Stimulated activated CD8-positive, alpha-beta memory T cell treated with anti-CD3 and anti-CD28 coated beads, Interleukin-4, amount 100 ng/mL, for 4 hours (primary cell): ENCODE measurements at places on chromosomes 4 and X.

DNA sequence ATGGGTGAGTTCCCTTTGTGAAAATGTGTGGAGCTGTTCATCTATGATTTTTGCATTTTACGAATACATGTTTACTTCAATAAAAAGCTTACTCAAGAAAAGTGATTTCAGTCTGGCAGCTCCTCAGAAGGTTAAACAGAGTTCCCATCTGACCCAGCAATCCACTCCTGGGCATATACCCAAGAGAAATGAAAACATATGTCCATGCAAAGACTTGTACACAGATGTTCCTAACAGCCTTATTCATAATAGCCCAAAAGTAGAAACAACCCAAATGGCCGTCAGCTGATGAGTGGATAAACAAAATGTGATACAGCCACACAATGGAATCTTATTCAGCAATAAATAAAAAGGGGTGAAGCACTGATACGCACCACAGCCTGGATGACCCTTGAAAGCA lies 20.8 kb downstream of the CLCN4 start:
- DNase-seq, result no peak

DNA sequence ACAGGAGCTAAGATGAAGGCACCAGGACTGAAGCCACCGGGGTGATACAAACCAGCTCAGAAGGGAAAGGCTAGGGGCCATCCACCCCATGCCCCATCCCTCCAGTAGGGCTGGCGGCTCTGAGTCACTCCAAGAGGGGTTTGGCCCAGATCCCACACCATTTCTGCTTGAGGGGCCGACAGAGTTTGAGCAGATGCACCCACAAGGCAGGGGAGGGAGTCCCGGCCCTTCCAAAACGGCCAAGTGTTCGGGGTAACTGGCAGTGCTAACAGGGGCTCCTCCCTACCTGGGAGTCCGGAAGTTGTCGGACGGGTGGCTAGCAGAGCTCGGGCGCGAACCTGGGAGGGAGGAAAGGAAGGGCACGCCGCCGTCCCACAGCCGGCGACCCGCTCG lies 412 bp downstream of the SLC10A3 start:
- DNase-seq, result no peak

GRCh38 chr4:84887824-84888223 lies 78.7 kb downstream of the WDFY3 start:
- DNase-seq, result no peak

- no peak for DNase-seq
Measured at GRCh38 chr4:103100691-103101090, 1.1 kb upstream of the BDH2 start.

GRCh38 chr4:25100021-25100555 lies 60.2 kb downstream of the SEPSECS start:
- DNase-seq, result no peak

- DNase-seq, result no peak
Measured at GRCh38 chr4:152382057-152382785, 153.7 kb downstream of the FBXW7 start.

GRCh38 chr4:99381588-99382175 lies 29.1 kb upstream of the ADH1C start:
- DNase-seq, result no peak

- DNase-seq, result no peak
Measured at GRCh38 chr4:69748173-69748572, 12.2 kb downstream of the SULT1B1 start.

DNA sequence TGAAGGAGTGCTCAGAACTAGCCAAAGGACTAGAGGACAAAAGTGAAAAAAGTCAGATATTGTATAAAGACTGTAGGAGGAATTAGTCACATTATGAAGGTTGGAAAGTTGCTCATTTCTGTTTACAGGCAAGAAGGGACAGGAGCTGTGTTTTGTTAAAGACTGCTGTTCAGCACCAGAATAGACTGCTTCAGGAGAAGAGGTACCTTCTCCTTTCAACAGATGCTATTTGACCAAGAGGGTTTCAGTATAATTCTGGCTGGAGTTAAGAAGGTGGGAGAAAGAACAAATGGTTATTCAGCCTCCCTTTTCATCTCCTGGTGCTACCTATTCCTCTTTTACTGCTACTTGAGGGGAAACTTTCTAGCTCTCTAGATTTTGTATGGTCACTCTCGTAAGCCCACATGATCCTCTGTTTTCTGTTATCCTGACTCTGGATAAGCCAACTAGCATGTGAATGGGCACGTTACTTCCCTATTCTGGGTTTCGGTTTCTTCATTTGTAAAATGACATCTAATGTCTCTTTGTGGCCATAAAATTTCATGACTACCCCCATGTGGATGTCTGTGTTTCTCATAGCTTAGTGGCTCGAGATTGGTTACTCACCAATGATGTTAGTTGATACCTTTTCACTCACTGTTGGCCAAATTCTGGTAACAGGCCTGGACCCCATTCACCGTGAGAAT lies 68.9 kb downstream of the SH2D1A start:
- DNase-seq, result no peak

GRCh38 chrX:37487271-37487670 lies 84.2 kb upstream of the LANCL3 start:
- DNase-seq, result no peak

DNA sequence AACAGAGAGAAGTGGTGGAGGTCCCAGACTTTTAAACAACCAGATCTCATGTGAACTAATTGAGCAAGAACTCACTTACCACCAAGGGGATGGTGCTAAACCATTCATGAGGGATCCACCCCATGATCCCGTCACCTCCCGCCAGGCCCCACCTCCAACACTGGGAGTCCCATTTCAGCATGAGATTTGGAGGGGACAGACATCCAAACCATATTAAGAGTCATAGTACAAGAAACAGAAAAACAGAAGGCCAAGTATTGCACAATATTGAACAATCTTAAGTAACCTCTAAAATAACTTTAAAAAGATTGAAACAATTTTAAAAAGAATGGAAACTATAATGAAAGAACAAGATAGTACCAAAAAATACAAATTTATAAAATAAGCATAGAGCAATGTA lies 110.0 kb downstream of the CBR4 start:
- DNase-seq, result no peak

DNA sequence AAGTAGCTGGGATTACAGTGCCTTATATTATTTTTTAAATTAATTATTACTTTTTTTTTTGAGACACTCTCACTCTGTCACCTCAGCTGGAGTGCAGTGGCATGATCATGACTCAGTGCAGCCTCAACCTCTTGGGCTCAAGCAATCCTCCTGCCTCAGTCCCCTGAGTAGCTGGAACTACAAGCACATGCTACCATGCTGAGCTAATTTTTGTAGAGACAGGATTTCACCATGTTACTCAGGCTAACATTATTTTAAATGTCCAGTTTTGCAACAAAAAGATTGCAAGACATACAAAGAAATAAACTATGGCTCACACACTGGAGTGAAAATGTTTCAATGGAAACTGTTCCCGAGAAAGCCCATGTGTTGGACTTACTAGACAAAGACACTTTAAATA lies 59.2 kb downstream of the MND1 start:
- DNase-seq, result no peak

DNA sequence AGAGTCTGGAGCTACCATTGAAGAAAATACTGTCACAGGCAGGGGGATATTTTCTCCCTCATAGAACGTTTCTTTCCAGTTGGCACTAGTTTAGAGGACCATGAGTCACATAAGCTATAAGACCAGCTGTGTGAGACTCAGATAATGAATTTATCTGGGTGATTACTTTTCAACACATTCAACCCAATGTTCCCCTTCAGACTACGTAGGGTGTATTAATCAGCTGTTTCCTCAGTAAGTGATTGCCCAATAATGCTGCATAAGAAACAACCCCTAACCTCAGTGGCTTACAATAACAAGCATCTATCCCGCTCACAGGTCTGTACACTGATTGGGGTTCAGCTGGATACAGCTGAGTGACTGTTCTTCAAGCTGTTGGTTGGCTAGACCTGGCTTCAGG lies 38.1 kb downstream of the CBLL2 start:
- no peak for DNase-seq

- no peak for DNase-seq
Measured at GRCh38 chr4:64712590-64712989, 303.3 kb upstream of the TECRL start.

DNA sequence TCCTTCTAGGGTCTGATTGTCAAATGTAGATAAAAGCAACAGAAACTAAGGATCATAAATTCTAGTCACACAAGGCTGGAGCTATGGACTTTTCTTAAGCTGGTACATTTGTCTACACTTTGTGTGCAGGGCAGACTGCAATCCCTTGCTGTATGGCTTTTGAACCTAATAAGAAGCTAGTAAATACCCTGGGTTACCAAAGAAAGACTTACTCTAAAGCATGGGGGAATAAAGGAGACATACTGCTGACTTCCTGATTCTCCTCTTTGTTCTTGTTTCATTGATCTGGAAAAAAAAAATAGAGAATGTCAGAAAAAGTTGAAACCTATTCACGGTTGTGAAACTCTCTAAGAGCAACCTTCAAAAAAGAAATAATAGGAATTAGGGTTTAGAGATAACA lies 216.6 kb upstream of the TLL1 start:
- DNase-seq, result no peak

- no peak for DNase-seq
Measured at GRCh38 chr4:85544751-85545150, 69.8 kb downstream of the ARHGAP24 start.

- DNase-seq, result no peak
Measured at GRCh38 chr4:120753854-120754253, 168.7 kb downstream of the PRDM5 start.

DNA sequence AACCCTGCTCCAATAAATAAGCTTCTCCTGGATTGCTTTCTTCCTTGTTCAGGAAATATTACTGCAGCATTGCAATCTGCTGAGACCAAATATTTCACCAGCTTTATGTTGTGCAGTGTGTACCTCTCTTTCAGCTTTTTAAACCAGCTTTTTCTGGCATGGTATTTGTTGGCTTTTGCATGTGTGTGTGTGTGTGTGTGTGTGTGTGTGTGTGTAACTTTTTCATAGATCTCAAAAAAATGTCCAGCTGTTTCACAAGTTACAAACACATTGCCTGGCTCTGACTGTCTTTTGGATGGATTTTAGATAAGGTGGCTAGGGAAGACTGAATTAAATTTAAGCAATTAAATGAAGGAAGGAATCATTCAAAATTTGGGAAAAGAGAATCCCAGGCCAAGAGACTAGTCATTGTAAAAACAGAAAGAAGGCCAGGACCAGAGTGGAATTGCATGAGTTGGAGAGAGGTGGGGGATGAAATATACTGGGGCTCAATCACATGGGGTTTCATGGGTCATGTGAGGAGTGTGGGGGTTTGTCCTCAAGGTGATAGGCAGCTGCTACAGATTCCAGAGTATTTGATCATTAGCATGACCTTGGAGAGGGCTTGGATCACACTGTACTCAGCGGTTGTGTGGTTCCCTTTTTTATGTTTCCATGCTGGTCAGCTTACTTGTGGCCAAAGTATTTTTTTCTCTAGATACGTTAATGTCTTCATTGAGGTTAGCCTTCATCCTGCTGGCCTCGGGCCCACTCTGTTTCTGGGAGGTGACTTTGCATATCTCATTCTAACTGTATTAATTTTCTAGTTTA lies 357.7 kb upstream of the BOD1L1 start:
- DNase-seq, result no peak

DNA sequence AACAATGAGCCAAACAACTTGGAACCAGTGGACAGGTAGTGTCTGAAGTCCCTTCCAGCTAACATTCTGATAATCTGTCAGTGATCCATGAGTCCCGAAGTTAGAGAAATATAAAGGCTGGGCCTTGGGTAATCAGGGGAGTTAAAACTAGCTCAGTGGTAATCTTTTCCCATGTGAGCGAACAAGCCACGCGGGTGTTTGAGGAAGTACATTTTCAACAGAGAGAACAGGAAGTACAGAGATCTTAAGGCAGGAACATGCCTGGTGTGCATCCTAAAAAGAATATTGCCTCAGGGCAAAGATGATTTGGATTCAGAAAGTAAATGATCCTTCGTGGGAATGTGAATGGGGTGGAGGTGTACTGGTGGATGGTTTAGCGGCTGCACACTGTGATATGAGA lies 42.9 kb downstream of the FNIP2 start:
- no peak for DNase-seq

- no peak for DNase-seq
Measured at GRCh38 chr4:94298725-94299252, 43.8 kb downstream of the HPGDS start.

- DNase-seq, result no peak
Measured at GRCh38 chrX:108114541-108114940, 23.0 kb downstream of the ATG4A start.

DNA sequence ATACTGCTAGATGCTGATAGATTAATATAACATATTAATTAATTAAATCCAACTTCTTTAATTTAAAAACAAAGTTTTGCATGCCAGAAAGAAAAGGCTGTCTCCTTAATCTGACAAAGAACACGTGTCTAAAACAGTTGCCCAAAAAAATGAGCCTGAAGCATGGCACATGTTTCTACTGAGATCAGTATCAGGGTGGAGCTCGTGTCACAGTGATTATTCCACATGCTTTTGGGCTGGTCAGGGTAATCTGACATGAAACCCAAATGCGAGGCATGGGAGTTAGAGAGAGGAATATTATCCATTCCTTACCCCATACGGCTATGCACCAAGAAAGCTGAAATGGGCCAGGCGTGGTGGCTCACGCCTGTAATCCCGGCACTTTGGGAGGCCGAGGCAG lies 79.4 kb upstream of the ADRA2C start:
- DNase-seq, result no peak

DNA sequence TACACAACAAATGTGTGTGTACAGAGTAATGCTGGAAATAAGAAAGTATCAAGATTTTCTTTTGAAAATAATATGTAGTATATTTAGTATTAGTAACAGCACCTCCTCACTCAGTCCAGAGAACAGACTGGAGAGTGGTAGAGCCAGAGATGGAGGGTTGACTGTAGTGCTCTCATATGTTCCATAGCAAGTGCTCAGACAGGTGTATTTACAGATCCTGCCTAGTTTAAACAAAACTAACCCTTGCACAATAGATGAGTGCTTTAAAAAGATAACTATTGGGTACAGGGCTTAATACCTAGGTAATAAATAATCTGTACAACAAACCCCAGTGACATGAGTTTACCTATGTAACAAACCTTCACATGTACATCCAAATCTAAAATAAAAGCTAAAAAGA lies 381.0 kb upstream of the EMCN start:
- DNase-seq, result no peak

- DNase-seq, result no peak
Measured at GRCh38 chrX:31993637-31994036, 921.8 kb upstream of the FTHL17 start.

- DNase-seq, result peak; percentile 7
Measured at GRCh38 chrX:8743126-8743732, 11.3 kb upstream of the ANOS1 start.

DNA sequence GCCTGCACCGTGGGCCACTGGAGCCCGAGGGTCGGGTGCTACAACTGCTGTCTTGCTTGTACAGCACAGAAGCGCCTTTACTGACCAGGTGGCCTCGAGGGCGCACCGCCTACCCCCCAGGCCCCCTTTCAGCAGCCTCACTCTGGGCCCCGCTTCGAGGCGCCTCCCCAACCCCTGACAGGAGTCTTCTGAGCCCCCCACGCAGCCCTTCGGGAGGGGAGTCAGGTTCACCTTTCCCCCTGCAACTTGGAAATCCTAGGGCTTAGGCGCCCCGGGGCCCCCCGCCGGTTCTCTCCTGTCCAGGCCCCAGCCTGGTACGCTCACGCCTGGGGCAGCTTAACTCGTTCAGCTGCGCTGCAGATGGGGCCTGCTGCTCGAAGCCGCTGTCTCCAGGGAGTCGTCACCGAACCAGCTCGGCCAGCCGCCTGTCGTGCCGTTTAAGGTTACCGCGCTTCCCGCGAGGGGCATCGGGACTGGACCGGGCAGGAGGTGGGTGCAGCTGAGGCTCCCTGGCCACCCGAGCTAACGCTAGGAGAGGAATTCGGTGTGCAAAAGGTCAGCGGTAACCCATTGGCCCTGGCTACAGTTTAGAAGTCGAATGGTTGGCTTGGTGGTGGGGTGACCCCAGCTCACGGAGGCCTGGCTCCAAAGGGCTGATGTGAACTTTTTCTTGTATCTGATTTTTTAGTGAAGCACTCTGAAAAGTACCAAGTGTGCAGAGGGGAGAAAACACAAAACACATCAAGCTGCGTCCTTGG lies 58.9 kb upstream of the BCOR start:
- no peak for DNase-seq
